GM23248 (cell line): ENCODE measurements at places on chromosomes 5 and 9. TPM values are rescaled to one million over a fixed set of nuclear protein-coding genes. Genes with fewer than 3 reads are reported as not detected.

DNA sequence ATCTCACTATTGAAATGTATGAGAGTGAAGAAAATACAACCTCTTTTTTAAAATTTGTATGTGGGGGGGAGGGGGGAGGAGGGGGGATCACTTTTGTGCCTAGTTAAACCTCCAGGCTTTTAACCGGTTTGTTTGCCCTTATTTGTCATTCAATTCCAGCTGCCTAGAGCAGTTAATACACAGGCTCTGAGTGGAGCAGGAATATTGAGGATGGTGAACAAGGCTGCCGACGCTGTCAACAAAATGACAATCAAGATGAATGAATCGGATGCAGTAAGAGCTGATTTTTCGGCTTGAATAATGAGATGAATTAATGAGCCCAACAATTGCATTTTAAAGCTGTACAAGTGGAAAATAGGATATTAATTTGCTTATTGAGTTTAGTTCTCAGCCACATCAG lies 28.7 kb upstream of the SNX24 start:
- H3K36me3 ChIP-seq, result peaks cover 21% of the 10 kb centered on the region
- no peak overlapping the region for H3K4me3 ChIP-seq
- DNase-seq, result no peak
- H3K4me1 ChIP-seq, result no peaks in the 10 kb centered on the region
- H3K27me3 ChIP-seq, result no peaks in the 10 kb centered on the region

- H3K4me1 ChIP-seq, result peaks cover 26% of the 10 kb centered on the region
- no peak overlapping the region for H3K4me3 ChIP-seq
- H3K27me3 ChIP-seq, result no peaks in the 10 kb centered on the region
- no peaks in the 10 kb centered on the region for H3K36me3 ChIP-seq
- H3K27ac ChIP-seq, result no peak overlapping the region
- DNase-seq, result no peak
These were observed 549.3 kb downstream of the RAB3C start for GRCh38 chr5:59132131-59132530.

DNA sequence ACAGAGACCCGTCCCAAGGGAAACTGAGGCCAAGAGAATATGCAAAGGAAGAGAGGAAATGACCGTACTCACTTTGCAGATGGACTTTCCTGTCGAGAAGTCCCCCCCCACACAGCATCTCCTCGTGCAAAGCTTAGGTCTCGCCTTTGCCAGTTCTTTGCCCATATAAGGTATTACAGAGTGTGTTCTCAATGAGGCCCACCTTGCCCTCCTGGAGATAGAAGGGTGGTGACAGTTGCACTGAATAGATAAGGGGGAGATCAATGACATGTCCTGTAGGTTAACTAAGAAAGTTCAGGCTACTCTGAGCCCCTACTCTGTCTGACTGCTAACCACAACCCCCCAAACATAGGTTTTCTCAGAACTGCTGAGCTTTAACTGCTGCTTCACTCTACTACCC lies 68.2 kb upstream of the SPTLC1 start:
- H3K27ac ChIP-seq, result no peak overlapping the region
- H3K27me3 ChIP-seq, result no peaks in the 10 kb centered on the region
- no peak overlapping the region for H3K4me3 ChIP-seq
- H3K4me1 ChIP-seq, result peaks cover 11% of the 10 kb centered on the region
- no peaks in the 10 kb centered on the region for H3K36me3 ChIP-seq
- DNase-seq, result no peak

DNA sequence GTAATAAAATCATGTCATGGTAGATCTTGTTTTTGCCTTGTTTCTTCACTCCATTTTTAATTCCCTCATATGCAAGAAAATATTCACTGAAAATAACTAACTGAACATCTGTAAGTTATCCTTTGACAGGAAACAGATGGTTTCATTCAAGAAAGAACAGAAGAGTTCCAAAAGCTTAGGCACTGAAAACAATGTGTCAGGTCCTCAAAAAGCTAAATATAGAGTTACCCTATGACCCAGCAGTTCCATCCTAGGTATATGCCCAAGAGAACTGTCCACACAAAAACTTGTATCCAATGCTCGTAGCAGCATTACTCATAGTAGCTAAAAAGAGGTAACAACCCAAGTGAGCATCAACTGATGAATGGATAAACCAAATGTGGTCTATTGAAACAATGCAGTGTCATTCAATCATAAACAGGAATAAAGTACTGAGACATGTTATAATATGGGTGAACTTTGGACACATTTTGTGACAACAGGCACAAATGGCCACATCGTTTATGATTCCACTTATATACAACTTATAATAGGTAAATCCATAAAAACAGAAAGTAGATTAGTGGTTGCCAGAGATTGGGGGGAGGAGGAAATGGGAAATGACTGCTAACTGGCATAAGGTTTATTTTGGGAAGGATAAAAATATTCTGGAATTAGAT lies 231.0 kb downstream of the FRMD3 start:
- no peaks in the 10 kb centered on the region for H3K27me3 ChIP-seq
- no peaks in the 10 kb centered on the region for H3K36me3 ChIP-seq
- peaks cover 12% of the 10 kb centered on the region for H3K4me1 ChIP-seq
- no peak overlapping the region for H3K27ac ChIP-seq
- H3K4me3 ChIP-seq, result no peak overlapping the region

DNA sequence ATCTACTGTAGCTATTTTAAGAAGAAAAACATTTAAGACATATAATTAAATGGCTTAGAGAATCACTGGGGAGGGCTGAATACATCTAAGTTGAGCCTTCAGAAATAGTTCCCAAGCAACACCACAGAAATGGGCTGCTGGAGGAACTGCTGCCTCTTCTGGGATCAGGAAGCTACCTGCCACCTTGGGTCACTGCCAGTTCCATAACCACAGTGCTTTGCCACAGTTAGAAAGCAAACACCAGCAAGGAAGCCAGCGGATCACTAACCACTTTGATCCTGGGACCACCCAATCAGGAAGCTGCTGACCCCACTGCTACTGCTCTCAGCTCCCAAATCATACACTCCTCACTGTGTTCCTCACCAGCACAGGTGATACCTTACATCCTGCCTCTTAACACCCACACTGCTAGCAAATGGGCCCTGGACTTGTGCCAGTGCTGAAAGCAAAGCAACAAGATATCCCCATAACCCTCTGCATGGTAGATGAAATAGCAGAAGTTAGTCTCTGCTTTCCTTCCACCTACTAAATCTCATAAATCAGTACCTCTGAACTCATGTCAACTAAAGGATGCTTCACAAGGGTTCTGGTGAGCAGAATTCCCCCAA lies 346.9 kb downstream of the DEPDC1B start:
- no peak overlapping the region for H3K4me3 ChIP-seq
- no peak for DNase-seq
- no peak overlapping the region for H3K27ac ChIP-seq
- no peaks in the 10 kb centered on the region for H3K4me1 ChIP-seq
- H3K27me3 ChIP-seq, result peaks cover 9% of the 10 kb centered on the region; the same call in 1 of the 2 replicates
- H3K36me3 ChIP-seq, result no peaks in the 10 kb centered on the region

- DNase-seq, result peak; percentile 81
- H3K4me3 ChIP-seq, result peak overlapping the region; percentile 71
- no peak overlapping the region for H3K27ac ChIP-seq
- H3K36me3 ChIP-seq, result no peaks in the 10 kb centered on the region
These were observed 25.0 kb upstream of the SPTLC1 start for GRCh38 chr9:92140074-92140753.

GRCh38 chr9:100011062-100011681 lies 87.6 kb downstream of the ERP44 start:
- no peaks in the 10 kb centered on the region for H3K4me1 ChIP-seq
- no peaks in the 10 kb centered on the region for H3K27me3 ChIP-seq
- 0 out of 2 replicates have a peak, but pooled peaks cover 3% of the 10 kb centered on the region for H3K36me3 ChIP-seq
- no peak overlapping the region for H3K4me3 ChIP-seq
- no peak overlapping the region for H3K27ac ChIP-seq
- DNase-seq, result peak; percentile 60

GRCh38 chr9:128822407-128823042 lies 4.2 kb downstream of the ENDOG start:
- peaks cover 3% of the 10 kb centered on the region; the same call in 1 of the 2 replicates for H3K4me1 ChIP-seq
- H3K27me3 ChIP-seq, result no peaks in the 10 kb centered on the region
- H3K27ac ChIP-seq, result no peak overlapping the region
- no peak overlapping the region for H3K4me3 ChIP-seq
- no peak for DNase-seq

- no peak for DNase-seq
- no peak overlapping the region for H3K27ac ChIP-seq
- H3K36me3 ChIP-seq, result no peaks in the 10 kb centered on the region
- H3K27me3 ChIP-seq, result 0 out of 2 replicates have a peak, but pooled peaks cover 15% of the 10 kb centered on the region
- H3K4me1 ChIP-seq, result no peaks in the 10 kb centered on the region
These were observed 25.6 kb upstream of the POU4F3 start for GRCh38 chr5:146313027-146313426.

GRCh38 chr9:85040146-85040545 lies 370.6 kb downstream of the NTRK2 start:
- no peak overlapping the region for H3K4me3 ChIP-seq
- no peak overlapping the region for H3K27ac ChIP-seq
- no peaks in the 10 kb centered on the region for H3K4me1 ChIP-seq
- no peaks in the 10 kb centered on the region for H3K27me3 ChIP-seq
- H3K36me3 ChIP-seq, result no peaks in the 10 kb centered on the region

- H3K4me3 ChIP-seq, result no peak overlapping the region
- H3K27me3 ChIP-seq, result peaks cover 11% of the 10 kb centered on the region
- no peak overlapping the region for H3K27ac ChIP-seq
- no peak for DNase-seq
These were observed 12.7 kb downstream of the TSPAN17 start for GRCh38 chr5:176659860-176660461.

DNA sequence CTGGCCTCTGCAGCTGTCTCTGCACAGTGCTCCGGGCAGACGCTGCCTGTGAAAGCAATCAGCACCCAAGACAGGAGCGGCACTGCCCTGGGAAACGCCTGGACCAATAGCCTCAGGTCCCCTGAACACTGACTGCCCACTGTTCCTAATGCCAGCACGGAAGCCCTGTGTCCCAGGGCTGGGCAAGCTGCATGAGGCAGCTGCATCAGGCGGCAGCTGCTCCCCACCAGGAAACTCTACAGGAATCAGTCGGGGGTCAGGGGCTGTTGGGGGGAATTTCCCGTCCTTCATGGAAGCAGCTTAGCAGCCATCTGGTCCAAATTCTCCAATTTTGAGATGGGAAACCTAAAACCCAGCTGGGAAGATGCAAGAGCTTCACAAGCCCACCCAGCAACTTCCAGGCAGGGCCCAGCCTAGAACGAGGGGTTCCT lies 118.6 kb downstream of the VAV2 start:
- H3K4me3 ChIP-seq, result no peak overlapping the region
- no peaks in the 10 kb centered on the region for H3K36me3 ChIP-seq
- no peak for DNase-seq
- peaks cover 14% of the 10 kb centered on the region; the same call in 1 of the 2 replicates for H3K4me1 ChIP-seq

DNA sequence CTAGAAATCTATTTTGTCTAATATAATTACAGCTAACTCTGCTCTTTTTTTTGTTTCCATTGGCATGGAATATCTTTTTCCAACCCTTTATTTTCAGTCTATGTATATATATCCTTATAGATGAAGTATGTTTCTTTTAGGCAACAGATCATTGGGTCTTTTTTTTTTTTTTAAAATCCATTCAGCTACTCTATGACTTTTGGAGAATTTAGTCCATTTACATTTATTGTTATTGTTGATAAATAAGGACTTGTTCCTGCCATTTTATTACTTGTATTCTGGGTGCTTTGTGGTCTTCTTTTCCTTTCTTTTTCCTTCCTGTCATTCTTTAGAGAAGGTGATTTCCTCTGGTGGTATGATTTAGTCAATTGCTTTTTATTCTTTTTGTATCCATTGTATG lies 296.8 kb downstream of the SMARCA2 start:
- peaks cover 4% of the 10 kb centered on the region; the same call in 1 of the 2 replicates for H3K4me1 ChIP-seq
- no peaks in the 10 kb centered on the region for H3K36me3 ChIP-seq
- no peak for DNase-seq
- no peaks in the 10 kb centered on the region for H3K27me3 ChIP-seq
- H3K27ac ChIP-seq, result no peak overlapping the region

The CORO2A gene
- polyA plus RNA-seq, result 1.3 and 1.5 TPM in 2 replicates

The ZNF79 gene
- polyA plus RNA-seq, result 4.2 and 4.4 TPM in 2 replicates

The PSMD5 gene
- polyA plus RNA-seq, result 43.1 and 43.3 TPM in 2 replicates

The OR1J2 gene
- polyA plus RNA-seq, result 0.20 and 0.28 TPM in 2 replicates

The PFN3 gene
- not detected in 2 replicates for polyA plus RNA-seq

The HRCT1 gene
- polyA plus RNA-seq, result 3.4 and 3.6 TPM in 2 replicates

The GRXCR2 gene
- not detected in 2 replicates for polyA plus RNA-seq
